Lung (tissue), 17 donors: ENCODE measurements at places on chromosomes 7 and 10. TPM values are rescaled to one million over a fixed set of nuclear protein-coding genes. Genes with fewer than 3 reads are reported as not detected.
A peak's percentile ranks its signal among the peaks of the same experiment; 100 is the strongest.

The SLC18A3 gene
- not detected for polyA plus RNA-seq

The NODAL gene
- not detected for polyA plus RNA-seq

The NPSR1 gene
- polyA plus RNA-seq, result not detected

The PRKAR2B gene
- 4.9 TPM for polyA plus RNA-seq

The LRRC61 gene
- polyA plus RNA-seq, result 16.6 TPM

DNA sequence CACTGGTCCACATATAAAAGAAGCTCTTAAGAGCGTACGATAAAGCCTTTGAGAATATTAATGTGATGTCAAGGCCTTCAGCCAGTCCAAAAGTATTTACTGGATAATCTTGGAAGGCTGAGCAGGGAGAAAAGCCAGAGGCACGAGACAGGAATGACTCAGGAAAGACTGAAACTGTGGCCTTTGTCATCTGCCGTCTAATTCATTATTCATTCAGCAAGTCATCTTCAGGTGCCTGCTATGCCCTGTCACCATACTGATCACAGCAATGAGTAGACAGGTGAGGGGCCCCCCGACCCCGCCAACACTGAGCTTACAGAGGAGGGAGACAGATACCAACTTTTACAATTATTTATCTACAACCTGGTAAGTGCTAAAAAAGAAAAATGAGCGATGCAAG is 78.9 kb downstream of the VOPP1 start:
- no peak for DNase-seq

DNA sequence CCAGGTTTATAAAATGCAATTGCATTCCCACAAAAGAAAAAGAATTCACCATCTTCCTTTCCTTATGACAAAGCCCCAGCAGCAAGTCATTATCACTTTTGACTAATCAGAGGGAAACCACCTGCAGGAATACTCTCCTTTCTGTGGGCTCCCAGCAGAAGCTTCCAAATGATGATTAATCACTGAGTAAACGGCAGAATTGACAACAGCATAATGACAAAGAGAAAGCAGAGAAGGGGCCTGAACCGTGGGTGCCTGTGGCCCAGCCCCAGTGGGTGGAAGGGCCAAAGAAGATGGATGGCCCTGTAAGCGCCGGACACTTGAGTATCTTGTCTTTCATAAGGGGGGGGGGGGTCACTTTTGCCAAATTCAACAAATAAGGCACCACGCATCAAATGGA is 152.4 kb upstream of the NRBF2 start:
- no peak for DNase-seq

DNA sequence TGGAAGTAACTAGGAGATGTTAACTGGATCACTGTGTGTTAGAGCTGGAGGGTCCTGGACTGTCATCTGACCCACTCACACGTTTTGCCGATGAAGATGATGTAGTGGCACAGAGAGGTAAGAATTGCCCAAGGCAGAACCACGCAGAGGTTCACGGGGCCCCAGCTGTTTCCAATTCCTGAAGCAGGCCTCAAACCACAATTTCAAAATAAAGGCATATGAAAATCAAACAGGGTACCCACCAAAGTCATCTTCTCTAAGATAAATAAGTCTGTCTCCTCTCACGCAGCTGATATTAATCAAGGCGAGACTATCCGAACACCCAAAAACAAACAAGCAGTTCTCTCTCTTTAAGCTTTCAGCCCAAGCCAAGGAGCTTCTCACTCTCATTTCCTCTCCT is 113.3 kb upstream of the JCAD start:
- DNase-seq, result no peak

DNA sequence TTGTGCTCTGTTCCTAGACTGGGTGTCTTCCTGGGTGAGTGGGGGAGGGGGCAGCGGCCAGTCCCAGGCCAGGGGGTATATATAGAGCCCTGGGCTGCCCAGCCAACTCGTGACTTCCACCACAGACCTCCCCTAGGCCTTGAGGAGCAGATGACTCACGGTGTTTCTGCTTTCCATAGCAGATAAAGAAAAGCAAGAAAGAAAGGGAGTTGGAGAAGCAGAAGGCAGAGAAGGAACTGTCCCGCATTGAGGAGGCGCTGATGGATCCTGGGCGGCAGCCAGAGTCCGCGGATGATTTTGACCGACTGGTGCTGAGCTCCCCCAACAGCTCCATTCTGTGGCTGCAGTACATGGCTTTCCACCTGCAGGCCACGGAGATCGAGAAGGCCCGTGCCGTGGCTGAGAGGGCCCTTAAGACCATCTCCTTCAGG is 10.1 kb downstream of the CALHM2 start:
- DNase-seq, result peak; percentile 14

GRCh38 chr7:159177284-159177953 is 32.8 kb upstream of the VIPR2 start:
- DNase-seq, result no peak

GRCh38 chr10:28300027-28300426 is 2.8 kb downstream of the MPP7 start:
- DNase-seq, result no peak

DNA sequence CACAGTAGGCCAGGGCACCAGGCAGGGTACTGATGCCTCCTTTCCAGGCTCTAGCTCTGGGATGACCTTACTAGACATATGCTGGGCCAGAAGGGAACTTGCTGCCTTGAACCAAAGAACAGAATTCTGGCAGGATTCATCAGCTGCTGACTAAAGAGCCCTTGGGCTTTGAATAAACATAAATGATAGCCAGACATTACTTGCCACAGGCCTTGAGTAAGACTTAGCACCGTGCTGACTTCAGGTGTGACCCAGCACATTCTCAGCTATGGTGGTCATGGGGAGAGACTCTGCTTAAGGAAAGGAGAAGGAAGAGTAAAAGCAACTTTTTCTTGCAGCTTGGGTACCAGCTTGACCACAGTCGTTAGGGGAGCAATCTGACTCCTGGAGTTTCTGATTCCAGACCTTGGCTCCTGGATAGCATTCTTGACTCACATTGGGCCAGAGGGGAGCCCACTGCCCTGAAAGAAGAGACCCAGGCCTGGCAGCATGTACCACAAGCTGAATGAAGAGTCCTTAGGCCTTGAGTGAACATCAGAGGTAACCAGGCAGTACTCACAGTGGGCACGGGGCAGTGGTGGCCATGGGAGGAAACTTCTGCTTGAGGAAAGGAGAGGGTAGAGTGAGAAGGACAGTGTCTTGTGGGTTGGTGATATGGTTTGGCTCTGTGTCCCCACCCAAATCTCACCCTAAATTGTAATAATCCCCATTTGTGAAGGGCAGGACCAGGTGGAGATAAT is 926.1 kb upstream of the SORCS1 start:
- no peak for DNase-seq

- DNase-seq, result no peak
Measured at GRCh38 chr7:159154243-159154642, 9.6 kb upstream of the VIPR2 start.

DNA sequence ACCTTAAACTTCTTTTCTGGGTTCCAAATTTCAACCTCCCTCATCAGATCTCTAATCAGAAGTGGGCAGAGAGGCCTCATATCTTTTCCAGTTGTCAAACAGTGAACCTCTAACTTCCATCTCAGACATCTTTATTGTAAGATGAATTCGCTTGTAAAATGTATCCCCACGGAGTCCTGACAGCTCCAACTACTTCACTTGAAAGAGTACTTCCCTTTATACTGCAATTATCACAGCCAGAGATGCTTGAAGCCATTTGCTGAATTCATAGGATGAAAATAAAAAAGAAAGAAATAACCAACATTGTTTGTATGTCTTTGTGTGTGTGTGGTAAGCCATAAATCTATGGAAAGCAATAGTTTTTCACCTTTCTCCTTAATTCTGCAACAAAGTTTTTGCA is 175.2 kb downstream of the GRM3 start:
- no peak for DNase-seq

GRCh38 chr7:5349437-5350173 is 66.9 kb downstream of the SLC29A4 start:
- no peak for DNase-seq
